ENCODE measurements at places on chromosomes 7 and 10.

DNA sequence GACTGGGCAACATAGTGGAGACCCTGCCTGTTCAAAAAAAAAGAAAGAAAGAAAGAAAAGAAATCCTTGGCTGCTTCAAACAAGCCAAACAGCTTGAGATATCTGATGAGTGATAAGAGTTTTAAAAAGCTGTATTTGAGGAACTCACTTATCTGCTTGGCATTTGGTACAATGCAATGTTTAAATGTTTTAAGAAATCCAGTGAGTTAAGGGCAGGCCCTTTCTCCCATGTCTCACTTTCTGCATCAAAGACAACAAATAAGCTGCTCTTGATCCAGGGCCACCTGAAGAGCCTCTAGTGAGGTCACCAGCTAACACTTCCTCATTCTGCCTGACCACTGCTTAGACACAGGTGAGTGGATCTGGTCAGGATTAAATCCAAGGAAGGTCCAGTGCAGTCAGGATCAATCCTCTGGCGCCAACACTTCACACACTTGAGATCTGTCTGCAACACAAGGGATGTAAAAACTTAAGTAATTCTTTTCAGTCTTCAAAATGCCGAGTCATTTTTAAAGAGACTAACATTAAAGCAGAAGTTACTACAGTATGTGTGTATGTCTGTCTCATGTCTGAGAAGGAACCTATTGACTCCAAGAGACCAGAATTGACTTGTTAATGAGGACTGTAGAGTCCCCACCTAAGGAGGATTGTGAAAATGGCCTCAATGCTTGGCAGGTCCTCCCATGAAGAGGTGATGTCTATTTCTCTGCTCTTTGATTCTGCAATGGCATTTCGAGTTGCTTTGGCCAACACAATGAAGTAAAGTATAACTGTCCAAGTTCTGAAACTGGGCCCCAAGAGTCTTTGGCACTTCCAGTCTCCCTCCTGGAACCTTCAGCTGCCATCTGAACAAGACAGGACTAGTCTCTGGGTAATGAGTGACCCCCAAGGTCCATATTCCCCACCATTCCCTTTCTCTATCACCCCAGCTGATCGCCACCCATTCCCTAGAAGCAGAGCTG is 43.1 kb downstream of the CREB3L2 start:
- DNase-seq, result no peak

GRCh38 chr7:1049801-1050200 is 5.5 kb downstream of the GPR146 start:
- DNase-seq, result no peak

DNA sequence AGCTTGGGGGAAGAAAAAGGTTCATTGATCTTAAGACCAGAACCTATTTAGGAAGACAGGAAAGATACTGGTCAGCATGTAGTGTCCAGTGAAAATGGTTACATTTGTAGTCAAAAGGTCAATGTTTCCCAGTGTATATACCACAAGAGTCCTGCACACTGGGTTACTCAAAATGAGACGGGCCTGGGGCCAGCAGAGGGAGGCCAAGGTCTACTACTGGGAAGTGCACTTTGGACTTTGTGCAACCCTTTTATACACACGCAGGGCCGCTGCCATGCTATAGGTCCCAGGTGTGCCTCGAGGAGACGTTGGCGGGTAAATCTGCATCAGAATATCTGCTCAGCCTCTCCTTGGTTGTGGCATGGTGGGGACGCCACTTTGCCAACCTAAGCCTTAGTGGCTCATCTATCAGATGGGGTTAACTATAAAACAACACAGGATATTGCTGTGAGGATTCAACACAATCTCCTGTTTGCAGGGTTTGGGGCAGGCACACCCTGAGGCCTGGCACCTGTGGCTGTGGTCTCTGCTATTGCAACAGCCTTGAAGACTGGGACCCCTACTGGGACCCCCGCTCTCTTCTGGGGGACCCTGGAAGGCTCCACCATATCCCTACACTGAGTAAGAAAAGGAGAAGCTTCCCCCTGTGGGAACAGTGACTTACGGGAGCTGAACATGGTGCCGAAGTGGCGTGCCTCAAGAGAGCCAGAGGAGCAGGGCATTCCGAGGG is 19.7 kb downstream of the CLRN3 start:
- DNase-seq, result no peak

GRCh38 chr10:4846775-4847174 is 20.8 kb downstream of the AKR1E2 start:
- DNase-seq, result no peak

DNA sequence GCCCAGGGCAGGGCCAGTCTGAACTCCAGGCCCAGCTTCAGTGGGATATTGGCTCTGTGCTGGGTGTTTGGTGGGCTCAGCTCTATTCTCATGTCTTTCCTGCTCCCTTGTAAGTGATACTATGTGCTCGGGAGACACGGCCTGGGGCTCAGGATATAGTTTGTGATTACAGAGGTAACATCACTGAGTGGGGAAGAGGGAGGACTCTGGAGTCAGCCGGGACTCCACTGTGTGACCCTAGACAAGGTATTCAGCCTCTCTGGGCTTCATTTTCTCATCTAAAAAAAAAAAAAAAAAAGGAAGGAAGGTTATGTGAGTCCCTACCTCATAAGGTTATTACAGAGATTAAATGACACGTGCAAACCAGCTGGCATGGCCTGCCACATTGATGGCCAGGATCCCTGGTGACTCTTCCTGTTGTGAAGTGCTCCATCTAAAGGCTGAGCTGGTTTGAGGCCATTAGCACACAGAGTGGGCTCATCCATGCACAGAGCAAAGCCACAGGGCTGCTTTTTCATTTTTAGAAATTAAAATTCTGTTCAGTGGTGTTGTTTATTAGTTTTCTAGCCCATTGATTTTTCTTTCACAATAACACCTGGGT is 15.7 kb downstream of the SLC13A4 start:
- DNase-seq, result no peak

DNA sequence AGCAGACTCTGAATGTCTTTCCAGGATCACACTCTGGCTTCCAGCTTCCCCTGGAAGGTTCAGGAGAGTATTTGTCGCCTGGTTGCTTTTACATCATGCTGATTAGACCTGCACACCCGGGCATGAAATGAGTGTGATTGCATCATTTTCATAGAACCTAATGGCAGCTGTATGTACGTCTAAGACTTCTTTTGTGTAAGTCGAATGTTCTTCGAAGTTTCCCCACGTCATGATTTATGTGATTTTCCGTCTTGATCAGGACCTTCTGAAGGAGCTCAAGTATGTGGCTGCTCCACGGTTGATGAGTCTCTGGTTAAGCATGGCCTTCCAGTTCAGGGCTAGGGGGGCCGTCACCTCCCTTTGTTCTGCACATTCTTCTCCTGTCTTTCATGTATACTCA is 4.5 kb downstream of the EIF4H start:
- DNase-seq, result no peak

DNA sequence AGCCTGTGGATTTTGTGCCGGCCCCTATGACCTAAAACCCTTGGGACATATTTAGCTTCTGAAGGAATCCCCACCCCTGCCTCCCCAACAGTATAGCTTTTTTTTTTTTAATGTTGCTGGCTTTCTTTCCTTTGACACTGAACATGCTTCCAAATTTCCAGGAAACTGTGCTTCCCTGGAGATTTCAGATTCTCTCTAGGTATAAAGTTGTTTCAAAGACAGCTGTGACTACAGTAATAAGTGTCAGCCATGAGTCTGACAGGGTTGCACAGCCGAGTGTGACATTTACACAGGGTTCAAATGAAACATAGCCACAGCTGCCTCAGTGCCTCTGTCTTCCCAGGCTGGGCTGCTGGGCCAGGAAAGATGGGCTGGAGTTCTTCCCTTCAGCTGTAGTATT is 466.6 kb upstream of the COBL start:
- no peak for DNase-seq

- no peak for DNase-seq
These were observed 64.8 kb downstream of the APBB1IP start for GRCh38 chr10:26502986-26503385.

GRCh38 chr7:28362812-28363211 is 49.5 kb upstream of the CREB5 start:
- DNase-seq, result no peak

DNA sequence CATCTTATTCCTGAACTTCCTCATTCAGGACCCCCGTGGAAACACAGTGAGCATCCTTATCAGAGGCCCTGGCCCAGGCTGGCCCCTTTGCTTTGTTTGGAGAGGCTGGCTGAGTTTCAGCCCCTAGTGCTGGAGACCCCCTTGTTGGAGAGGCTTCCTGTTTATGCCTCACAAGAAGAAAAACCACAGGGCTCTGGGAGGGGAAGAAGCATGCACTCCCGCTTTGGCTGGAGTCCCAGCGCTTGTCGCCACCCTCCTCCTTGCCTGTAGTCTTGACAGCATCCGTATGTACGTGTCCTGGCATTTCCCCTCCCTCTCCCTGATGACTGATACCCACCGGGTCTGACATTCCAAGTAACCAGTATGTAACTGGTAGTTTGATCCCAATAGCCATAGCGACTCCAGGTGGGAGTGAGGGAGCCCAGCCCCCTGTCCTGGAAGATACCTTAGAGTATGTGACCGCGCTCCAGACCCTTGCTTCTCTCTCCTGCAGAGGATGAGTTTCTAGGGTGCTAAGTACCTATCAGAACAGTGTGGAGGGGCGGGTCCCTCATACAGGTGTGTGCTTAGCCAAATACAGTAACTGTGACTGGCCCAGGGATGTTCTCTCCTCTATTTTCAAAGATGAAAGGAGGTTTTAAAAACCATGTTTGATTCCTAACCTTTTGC is 6.9 kb upstream of the ATP6V0E2 start:
- DNase-seq, result no peak

- DNase-seq, result no peak
These were observed 526 bp downstream of the SFRP5 start for GRCh38 chr10:97771055-97771891.

GRCh38 chr7:93147363-93147762 is 822 bp downstream of the SAMD9L start:
- DNase-seq, result no peak

DNA sequence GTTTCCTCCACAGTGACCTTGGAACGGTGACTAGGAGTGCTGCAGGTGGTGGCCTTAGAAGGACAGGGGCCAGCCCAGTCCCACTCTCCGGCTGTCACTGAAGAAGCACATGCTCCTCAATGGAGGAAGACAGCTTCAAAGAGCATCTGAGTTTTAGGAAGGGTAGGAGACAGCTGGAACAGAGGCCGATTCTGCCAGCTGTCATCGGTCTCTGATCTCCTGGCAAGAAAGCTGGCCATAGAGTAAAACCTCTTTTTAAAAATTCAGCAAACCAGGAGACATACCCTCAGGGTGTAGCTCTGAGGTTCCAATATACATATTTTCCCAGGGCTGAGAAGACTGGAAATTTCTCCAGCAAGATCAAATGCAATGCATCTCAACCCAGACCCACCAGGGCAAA is 55.9 kb downstream of the KCNMA1 start:
- DNase-seq, result no peak

DNA sequence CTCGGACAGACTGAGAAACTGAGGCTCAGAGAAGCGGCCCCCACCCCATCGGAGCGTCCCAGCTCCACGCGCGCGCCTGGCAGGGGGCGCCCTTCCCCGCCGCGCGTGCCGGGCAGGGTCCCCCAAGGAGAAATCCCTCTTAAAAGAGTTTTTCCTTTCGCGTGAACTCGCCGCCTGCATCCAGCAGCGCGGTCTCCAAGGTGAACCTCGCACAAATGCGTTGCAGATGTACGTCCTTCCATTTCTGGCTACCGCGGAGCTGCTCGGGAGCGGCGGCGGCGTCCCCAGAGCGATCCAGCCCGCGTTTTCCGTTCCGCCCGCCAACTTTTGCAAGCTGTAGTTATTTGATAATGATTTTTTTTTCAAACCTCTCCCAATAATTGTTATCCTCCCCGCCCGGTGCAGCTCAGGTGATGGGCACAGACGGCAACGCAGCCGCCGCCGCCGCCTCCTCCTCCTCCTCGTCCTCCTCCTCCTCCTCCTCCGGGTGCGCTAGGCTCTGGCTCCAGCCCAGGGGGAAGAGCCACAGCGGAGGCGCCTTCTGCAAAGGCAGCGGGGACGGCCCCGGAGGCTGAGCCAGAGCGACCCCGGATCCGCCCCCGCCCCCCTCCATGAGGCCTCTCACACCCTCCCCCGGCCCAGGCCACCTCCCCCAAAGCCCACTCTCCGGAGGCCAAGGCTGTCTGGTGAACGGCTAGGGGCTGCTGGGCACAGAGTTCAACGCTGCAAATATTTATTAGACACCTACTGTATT is 74.0 kb upstream of the CUX1 start:
- DNase-seq, result peak; percentile 39

DNA sequence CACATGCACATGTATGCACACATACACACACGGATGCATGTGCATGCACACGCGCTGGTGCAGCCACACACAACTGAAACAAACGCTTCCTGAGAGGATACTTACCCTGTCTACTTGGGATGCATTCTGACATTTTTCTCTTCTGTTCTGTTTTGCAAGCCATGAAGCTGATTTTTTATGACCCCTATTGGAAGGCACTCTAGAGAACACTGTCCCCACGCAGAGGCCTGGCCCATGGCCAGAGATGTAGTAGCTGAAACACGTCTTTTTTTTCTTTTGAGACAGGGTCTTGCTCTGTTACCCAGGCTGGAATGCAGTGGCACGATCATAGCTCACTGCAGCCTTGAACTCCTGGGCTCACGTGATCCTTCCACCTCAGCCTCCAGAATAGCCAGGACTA is 47.9 kb downstream of the VWA2 start:
- DNase-seq, result no peak

DNA sequence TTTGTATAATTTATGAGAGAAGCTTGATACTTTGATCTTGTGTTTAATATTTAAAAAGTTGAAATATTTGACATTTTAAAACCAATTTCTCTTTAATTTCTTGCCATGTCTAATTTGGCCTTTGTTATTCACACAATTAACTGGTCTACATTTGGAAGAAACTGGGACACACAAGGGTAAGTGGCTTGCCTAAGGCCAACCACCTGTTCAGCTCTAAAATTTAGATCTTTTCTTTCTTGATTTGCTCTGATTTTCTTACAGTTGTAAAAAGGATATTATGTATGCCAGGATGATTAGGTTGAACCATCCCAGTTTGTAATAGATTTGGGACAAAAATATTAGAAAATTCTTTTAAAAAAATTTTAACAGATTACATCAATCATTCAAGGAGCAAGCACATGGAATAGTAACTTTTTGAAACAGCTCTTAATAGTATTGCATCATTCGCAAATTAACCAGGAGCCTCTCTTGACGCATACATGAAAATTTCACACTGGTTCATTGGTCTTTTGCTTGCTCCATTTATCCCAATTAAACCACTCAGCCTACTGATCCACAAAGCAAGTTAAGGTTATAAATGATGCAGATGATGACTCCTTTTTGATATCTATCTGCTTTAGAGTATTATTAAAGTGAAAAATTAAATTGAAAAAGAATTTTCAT is 222.4 kb upstream of the SLC26A5 start:
- no peak for DNase-seq

Data from NCI-H1436 (cell line).